Glutamatergic neuron (in vitro differentiated cells): ENCODE measurements at places on chromosomes 11 and 22. TPM values are rescaled to one million over a fixed set of nuclear protein-coding genes. Genes with fewer than 3 reads are reported as not detected.
A peak's percentile ranks its signal among the peaks of the same experiment; 100 is the strongest.

GRCh38 chr11:130441719-130442118 lies 6.7 kb upstream of the ADAMTS15 start:
- no peaks in the 10 kb centered on the region for H3K4me1 ChIP-seq
- H3K36me3 ChIP-seq: no peaks in the 10 kb centered on the region
- DNase-seq: no peak

DNA sequence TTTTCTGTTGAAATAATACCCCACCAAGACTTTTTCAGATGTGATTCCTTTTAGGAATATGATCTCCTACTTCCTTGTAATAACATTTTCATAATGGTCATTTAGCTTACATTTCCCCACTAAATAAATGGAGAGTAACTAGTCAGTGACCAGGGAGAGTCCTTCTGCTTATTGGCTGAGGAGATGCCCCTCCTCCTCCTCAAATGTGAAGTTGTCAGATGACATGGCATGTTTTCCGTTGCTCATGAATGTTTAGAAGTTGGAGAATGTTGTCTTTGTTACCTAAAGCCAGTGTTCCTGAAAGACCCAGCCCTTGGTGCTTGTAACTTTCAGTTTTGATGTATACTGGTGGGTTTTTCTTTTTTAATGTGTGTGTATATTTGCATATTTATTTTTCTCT lies 38.2 kb downstream of the CSRP3 start:
- H3K4me1 ChIP-seq: no peaks in the 10 kb centered on the region
- no peaks in the 10 kb centered on the region for H3K27me3 ChIP-seq
- H3K27ac ChIP-seq: no peak overlapping the region

DNA sequence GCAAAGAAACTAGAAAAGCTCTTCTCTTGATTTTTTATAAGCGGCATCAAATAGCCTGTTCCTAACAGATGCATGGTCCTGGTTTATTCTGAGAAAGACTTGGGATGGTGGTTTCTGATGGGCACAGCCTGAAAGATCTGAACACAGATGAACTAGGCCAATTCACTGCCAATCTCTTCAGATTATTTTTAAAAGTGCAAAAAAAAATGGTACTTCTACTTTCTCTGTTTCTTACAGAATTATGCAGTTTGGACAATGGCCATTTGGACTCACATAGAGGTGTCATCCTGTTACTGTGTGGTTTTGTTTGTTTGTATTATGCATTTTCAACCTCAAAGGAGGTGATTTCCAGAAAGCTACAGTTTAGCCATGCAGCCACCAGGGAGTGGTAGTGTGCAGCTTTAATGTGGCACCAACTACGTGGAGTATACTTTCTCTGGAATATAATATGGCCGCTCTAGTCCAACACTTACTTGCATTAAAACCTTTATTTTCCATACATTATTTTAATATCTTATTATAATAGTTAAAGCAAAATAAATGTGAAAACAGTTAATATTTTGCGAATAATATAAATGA lies 469.8 kb upstream of the KIRREL3 start:
- no peak overlapping the region for H3K4me3 ChIP-seq
- peak; percentile 60 for DNase-seq
- no peaks in the 10 kb centered on the region for H3K36me3 ChIP-seq
- no peaks in the 10 kb centered on the region for H3K4me1 ChIP-seq
- H3K27me3 ChIP-seq: peaks cover 1% of the 10 kb centered on the region
- no peak overlapping the region for H3K27ac ChIP-seq

- no peaks in the 10 kb centered on the region for H3K4me1 ChIP-seq
- no peaks in the 10 kb centered on the region for H3K36me3 ChIP-seq
- no peak overlapping the region for H3K4me3 ChIP-seq
- DNase-seq: no peak
Measured at GRCh38 chr11:110029714-110030113, 63.5 kb upstream of the ZC3H12C start.

DNA sequence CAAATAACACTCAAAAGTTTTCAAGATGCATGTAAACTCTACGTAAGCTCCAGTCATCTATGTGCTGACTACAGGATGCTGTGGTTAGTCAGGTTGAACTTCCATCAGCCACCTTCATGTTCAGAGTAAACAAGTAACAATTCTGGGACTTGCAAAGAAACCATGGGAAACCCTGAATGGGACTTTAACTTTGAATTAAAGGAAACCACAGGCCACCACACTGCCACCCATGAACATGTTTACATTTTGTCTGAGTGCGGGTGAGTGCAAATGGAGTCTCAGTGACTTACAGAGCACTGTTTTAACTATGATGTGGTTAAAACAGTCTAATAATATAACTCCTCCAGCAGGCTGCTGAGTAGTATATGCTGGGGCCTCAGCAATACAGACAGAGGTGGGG lies 12.9 kb upstream of the SYTL2 start:
- no peaks in the 10 kb centered on the region for H3K36me3 ChIP-seq
- H3K4me3 ChIP-seq: no peak overlapping the region
- H3K27ac ChIP-seq: no peak overlapping the region
- DNase-seq: no peak
- peaks cover 3% of the 10 kb centered on the region for H3K27me3 ChIP-seq

GRCh38 chr22:43365715-43366440 lies 22.7 kb upstream of the SCUBE1 start:
- no peak for DNase-seq
- H3K27ac ChIP-seq: no peak overlapping the region
- H3K27me3 ChIP-seq: no peaks in the 10 kb centered on the region

DNA sequence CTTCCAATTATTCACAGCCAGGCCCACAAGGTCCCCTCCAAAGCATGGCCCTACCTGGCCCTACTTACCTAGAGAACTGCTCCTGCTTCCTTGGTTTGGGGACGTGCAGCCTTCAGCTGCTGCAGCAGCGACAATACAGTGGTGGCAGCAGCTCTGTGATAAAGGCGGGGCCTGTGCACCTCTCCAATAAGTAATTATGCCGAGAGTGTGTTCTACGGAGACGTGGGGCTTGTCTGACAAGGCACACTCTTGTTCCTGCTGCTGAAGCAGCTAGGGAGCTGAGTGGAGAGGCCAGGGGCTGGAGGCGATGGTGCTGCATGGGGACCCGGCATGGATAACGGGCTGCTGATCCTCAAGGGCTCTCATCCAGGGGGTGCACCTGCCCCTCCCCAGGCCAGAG lies 98.0 kb upstream of the THY1 start:
- peaks cover 8% of the 10 kb centered on the region for H3K27me3 ChIP-seq
- H3K4me1 ChIP-seq: peaks cover 3% of the 10 kb centered on the region
- no peaks in the 10 kb centered on the region for H3K36me3 ChIP-seq
- H3K4me3 ChIP-seq: no peak overlapping the region

GRCh38 chr11:43541993-43542392 lies 138.5 kb upstream of the HSD17B12 start:
- H3K36me3 ChIP-seq: peaks cover 23% of the 10 kb centered on the region
- no peak overlapping the region for H3K4me3 ChIP-seq

GRCh38 chr11:24762076-24762475 lies 265.2 kb downstream of the LUZP2 start:
- no peak for DNase-seq
- H3K4me3 ChIP-seq: no peak overlapping the region
- H3K4me1 ChIP-seq: no peaks in the 10 kb centered on the region
- no peaks in the 10 kb centered on the region for H3K36me3 ChIP-seq
- H3K27ac ChIP-seq: no peak overlapping the region
- H3K27me3 ChIP-seq: no peaks in the 10 kb centered on the region

DNA sequence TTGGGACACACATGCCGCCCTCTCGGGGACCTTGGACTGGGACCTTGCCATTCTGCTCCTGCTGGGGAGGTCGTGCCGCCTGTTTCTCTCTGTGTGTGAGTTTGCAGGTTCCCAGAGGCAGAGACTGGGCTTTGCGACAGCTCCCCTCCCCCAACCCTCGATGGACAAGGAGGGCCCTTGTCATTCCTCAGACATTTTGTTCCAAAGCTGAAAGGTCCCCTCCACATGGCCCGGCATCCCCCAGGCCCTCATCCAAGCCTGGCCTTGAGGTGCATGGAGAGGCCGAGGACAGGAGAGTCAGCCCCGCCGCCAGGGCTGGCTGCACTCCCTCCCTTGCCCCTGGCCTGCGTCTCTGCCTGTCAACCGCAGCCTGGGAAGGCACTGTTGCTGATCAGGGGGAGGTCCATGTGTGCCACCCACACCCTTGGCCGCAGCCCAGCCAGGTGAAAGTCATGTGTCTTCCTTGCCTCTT lies 25.6 kb downstream of the FADS2 start:
- H3K4me3 ChIP-seq: no peak overlapping the region
- no peak overlapping the region for H3K27ac ChIP-seq
- DNase-seq: no peak
- peaks cover 3% of the 10 kb centered on the region for H3K27me3 ChIP-seq
- H3K4me1 ChIP-seq: peaks cover 4% of the 10 kb centered on the region
- H3K36me3 ChIP-seq: no peaks in the 10 kb centered on the region

DNA sequence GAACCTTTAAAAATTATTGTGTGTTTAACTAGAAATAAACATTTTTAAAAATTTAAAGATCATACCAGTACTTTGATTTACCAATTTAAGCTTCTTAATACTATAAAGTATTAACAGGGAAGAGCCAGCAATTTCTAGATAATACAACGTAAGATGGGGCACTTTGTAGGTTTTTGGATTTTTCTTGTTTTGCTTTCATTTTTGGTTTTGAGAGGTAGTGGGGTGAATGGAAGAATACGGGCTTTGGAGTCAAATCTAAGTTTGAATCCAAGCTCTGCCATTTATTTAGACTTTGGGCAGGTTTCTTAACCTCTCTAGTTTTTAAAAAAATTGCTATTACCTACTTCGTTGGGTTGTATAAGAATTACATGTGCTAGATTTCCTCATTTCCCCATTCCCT lies 44.9 kb downstream of the CSTPP1 start:
- no peaks in the 10 kb centered on the region for H3K36me3 ChIP-seq
- no peak overlapping the region for H3K27ac ChIP-seq
- no peak overlapping the region for H3K4me3 ChIP-seq
- no peaks in the 10 kb centered on the region for H3K4me1 ChIP-seq
- no peaks in the 10 kb centered on the region for H3K27me3 ChIP-seq

GRCh38 chr11:742156-742546 lies 5.1 kb upstream of the TALDO1 start:
- no peak overlapping the region for H3K4me3 ChIP-seq
- DNase-seq: no peak
- H3K27ac ChIP-seq: no peak overlapping the region
- H3K4me1 ChIP-seq: peaks cover 12% of the 10 kb centered on the region
- peaks cover 5% of the 10 kb centered on the region for H3K27me3 ChIP-seq

DNA sequence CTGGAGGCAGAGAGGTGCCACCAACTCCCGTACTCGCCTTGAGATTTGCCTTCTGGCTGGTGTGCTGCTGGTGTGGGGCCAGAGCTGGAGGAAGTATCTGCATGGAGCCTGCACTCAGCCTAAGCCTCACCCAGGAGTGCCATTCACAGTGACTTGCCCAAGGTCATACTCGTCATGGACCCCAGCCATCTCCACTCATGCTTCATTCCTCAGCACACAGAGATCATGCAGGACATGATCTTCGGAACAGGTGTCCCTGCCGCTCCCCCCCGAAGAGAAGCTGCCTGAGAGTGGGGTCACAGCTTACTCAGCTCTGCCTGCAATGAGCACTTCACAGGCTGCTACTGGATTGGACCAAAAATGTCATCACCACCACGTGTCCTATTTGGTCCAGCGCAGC lies 49.0 kb downstream of the PC start:
- H3K27ac ChIP-seq: no peak overlapping the region
- no peak for DNase-seq
- no peaks in the 10 kb centered on the region for H3K36me3 ChIP-seq
- H3K4me3 ChIP-seq: no peak overlapping the region
- H3K27me3 ChIP-seq: no peaks in the 10 kb centered on the region

- H3K4me3 ChIP-seq: peak within 1 kb of the TSS; percentile 88
- no peaks in the 10 kb centered on the region for H3K36me3 ChIP-seq
- DNase-seq: peak; percentile 69
- H3K27me3 ChIP-seq: peaks cover 14% of the 10 kb centered on the region
- peaks cover 10% of the 10 kb centered on the region for H3K4me1 ChIP-seq
- peak within 1 kb of the TSS; percentile 64 for H3K27ac ChIP-seq
Measured at GRCh38 chr11:107018219-107018901, at the start of gene GUCY1A2. GUCY1A2 (minus strand) TSS chr11:107018476; CDS start chr11:107018055, 421 bp downstream.

- no peaks in the 10 kb centered on the region for H3K36me3 ChIP-seq
- H3K4me1 ChIP-seq: no peaks in the 10 kb centered on the region
- no peak overlapping the region for H3K27ac ChIP-seq
- H3K4me3 ChIP-seq: peak overlapping the region; percentile 64
Measured at GRCh38 chr22:41238570-41239442, 1.9 kb downstream of the CHADL start.

DNA sequence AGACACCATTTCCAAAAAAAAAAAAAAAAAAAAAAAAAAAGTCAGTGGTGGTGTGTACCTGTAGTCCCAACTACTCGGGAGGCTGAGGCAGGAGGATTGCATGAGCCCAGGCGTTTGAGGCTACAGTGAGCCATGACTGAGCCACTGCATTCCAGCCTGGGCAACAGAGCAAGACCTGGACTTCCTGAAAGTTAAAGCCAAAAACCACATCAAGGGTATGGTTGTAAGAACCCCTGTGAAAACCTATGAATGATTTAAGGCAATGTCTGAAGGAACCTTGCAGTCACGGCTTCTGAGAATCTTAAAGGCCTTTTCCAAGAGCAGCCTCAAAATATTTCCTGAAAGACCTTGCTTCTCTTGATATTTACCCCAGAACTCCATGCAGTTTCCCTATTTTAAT lies 30.5 kb upstream of the MSANTD2 start:
- H3K27ac ChIP-seq: no peak overlapping the region
- no peak overlapping the region for H3K4me3 ChIP-seq
- no peaks in the 10 kb centered on the region for H3K27me3 ChIP-seq
- DNase-seq: no peak
- H3K36me3 ChIP-seq: no peaks in the 10 kb centered on the region
- no peaks in the 10 kb centered on the region for H3K4me1 ChIP-seq

Gene KCNQ1
- total RNA-seq: 0.44 TPM

Gene OR52A1
- total RNA-seq: not detected

Gene CHRDL2
- not detected for total RNA-seq

Gene EXPH5
- total RNA-seq: 0.44 TPM

Gene OR4D5
- total RNA-seq: not detected

Gene MS4A6A
- total RNA-seq: not detected

Gene CD3D
- total RNA-seq: not detected

Gene EHF
- not detected for total RNA-seq
